ENCODE measurements at places on chromosomes 1 and 21.

GRCh38 chr1:203768256-203768655 is 3.3 kb downstream of the LAX1 start:
- no peak for DNase-seq

DNA sequence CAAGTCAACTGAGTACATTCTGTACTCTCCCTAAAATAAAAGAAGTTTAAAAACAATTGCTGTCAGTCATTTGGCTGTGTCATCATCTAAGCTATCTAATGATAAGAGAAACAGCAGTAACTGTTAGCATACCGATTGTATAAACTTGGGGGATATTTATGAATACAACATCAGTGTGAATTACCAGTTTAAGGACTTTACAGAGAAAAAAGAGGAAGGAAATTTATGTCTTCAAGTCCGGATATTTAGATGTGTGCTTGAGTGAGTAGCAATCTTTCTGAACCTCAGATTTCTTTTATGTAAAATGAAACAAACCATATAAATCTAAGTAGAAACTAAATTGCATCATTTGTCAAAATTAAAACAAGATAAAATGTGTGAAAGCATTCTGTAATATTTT is 1557.0 kb downstream of the MRPL39 start:
- DNase-seq, result no peak

DNA sequence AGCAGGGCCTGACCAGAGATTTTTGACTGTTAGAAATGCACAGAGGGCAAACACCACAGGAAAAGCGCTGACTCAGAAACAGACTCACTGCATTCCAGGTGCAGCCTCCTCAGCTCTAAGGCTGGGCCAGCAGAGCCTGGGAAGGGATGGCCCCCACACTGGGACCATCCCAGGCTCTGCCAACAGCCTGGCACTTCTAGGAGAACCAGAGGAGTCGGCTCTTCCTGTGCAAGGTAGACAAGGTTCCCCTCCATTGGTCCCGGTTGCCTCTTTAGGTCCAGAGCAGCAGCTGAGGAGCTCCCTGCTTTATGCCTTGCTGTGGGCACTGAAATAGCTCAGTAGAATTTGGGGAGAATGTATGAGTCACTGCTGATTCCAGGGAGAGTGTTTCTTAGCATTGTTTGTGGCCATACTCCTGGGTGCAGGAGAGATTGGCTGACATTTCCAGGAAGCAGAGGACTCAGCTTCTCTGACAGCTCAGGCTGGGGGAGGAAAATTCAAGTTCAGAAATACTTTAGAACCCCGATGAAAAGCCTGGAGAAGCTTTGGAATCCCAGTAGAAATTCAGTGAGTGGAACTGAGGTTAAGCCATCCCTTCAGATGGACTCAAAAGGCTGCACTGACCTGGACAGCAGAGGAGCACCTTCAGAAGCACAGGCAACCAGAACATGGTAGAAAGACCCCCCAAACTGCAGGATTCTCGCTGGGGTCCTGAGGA is 19.7 kb downstream of the PRAMEF1 start:
- no peak for DNase-seq

DNA sequence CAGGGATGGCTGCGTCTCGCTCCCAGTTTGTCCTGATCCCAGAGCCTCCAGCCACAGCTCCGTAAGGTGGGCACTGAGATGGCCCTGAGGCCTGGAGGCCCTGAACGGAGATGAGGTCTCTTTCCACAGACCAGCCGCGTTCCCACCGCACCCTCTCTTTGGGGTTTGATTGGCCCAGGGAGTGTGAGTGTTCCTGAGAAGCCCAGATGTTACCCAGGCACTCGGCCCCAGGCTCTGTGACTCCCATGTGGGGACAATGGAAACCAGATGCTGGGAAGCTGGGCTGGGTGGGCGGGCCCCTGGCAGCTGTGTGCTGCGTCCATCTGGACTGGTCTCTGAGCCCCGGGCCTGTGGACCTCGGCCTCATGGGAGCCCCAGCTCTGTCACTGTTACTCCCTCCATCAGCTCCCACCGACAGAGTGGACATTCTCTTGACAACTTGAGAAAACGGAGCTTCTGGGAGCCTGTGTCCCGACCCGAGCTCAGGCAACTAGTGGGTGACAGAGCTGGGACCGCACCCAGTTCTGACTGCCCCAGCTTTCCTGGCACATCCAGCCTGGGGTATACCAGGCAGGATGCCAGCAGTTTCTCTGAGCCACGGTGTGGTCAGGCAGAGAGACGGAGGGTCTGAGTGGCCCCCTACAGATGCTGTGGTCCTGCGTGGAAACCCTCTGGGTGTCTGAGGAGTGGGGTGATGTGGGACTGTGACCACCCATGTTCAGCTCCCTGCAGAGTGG is 9.8 kb upstream of the COL6A1 start:
- DNase-seq, result no peak

GRCh38 chr21:16007943-16008342 is 278.2 kb downstream of the USP25 start:
- no peak for DNase-seq

DNA sequence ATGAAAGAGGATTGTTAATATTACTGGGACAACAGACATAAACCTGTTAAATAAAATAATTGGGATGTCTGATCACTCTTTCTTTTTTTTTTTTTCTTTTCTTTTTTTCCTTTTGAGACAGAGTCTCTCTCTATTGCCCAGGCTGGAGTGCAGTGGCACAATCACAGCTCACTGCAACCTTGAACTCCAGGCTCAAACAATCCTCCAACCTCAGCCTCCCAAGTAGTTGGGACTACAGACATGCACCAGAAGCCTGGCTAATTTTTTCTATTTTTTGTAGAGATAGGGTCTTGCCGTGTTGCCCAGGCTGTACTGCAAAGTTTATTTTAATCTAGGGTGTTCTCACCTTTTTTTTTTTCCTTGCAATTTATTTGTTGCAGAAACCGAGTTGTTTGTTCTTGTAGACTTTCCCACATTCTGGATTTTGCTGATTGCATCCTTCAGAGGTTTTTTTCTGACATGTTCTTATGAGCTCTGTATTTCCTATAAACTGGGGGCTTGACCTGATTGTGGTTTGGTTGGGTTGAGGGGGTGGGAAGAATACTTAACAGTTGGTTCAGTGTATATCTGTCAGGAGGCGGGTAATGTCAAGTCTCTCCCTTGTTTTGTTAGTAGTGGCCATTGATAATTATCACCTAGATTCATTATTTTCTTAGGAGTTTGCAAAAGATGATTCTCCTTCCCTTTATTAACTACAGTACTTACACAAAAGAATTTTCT is 125.2 kb downstream of the MAST2 start:
- no peak for DNase-seq

GRCh38 chr21:37145635-37146111 is 72.6 kb downstream of the TTC3 start:
- no peak for DNase-seq

All from A549 (cell line).